ENCODE measurements at places on chromosomes 1 and 21. TPM values are rescaled to one million over a fixed set of nuclear protein-coding genes. Genes with fewer than 3 reads are reported as not detected.

GRCh38 chr1:48430832-48431231 lies 41.2 kb downstream of the SPATA6 start:
- no peak for DNase-seq

GRCh38 chr21:39968010-39968409 lies 100.8 kb downstream of the PCP4 start:
- no peak for DNase-seq

GRCh38 chr1:168613038-168613451 lies 36.6 kb downstream of the XCL1 start:
- no peak for DNase-seq

DNA sequence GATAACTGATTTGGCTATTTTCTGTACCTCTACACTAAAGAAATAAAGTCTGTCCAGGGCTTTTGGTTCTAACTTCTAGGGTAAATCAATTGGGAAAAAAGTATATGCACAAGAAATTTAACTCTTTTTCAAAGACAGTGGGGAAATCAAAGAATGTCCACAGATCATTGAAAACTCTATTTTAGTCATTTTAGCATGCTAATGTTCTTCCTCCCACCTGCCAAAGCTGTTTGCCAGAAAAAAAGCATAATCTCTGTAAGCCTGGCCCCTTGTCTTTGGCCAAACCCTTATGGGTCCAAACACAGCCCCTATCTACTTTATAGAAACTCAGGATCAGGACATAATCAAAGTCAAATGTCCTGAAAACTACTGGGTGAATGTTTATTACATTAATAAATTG lies 302.2 kb upstream of the ESRRG start:
- peak; percentile 67 for DNase-seq

GRCh38 chr1:231855361-231855760 lies 228.8 kb downstream of the DISC1 start:
- no peak for DNase-seq

DNA sequence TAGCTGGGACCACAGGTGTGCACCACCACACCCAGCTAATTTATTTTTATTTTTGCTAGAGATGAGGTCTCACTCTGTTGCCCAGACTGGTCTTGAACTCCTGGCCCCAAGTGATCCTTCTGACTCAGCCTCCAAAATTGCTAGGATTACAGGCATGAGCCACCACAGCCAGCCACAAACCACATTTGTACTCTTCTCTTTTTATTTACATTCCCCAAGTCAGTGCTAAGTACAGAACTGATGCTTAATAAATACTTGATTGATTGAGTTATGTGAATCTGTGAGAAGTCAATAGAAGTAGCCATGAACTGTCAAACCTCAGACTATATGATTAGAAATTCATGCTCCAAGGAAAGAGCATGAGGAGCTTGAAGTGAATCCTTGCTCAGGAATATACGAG lies 48.5 kb upstream of the S1PR1 start:
- no peak for DNase-seq

The CHI3L2 gene
- polyA plus RNA-seq: 0.23 TPM

The LYST gene
- 4.8 TPM for polyA plus RNA-seq

The SPRR4 gene
- polyA plus RNA-seq: not detected

The TACSTD2 gene
- polyA plus RNA-seq: 0.24 TPM

The NECAP2 gene
- polyA plus RNA-seq: 45.5 TPM

All from muscle of leg (tissue), 16 donors.